ENCODE measurements at places on chromosomes 13 and 19.

DNA sequence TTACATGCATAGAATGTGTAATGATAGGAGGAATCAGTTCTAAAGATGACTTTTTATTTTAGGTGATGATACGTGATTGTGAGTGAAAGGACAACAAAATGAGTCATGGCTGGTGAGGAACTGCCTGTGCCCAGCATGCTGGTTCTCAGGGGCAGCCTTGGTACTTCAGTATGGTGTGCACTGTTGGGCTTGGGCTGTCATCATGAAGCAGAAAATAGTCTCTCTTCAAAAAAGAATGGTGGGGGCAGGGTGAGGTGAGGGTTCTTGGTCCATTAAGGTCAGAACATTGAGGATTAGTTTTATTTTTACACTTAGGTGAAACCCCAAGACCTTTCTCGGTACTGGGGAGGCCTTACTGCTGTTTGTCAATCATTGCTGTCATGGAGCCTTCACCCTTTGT lies 309.5 kb downstream of the MTUS2 start:
- DNase-seq: no peak

- no peak for DNase-seq
These were observed 4.6 kb upstream of the FOSB start for GRCh38 chr19:45463241-45463640.

- no peak for DNase-seq
These were observed 279.1 kb downstream of the PCDH20 start for GRCh38 chr13:61136515-61136914.

DNA sequence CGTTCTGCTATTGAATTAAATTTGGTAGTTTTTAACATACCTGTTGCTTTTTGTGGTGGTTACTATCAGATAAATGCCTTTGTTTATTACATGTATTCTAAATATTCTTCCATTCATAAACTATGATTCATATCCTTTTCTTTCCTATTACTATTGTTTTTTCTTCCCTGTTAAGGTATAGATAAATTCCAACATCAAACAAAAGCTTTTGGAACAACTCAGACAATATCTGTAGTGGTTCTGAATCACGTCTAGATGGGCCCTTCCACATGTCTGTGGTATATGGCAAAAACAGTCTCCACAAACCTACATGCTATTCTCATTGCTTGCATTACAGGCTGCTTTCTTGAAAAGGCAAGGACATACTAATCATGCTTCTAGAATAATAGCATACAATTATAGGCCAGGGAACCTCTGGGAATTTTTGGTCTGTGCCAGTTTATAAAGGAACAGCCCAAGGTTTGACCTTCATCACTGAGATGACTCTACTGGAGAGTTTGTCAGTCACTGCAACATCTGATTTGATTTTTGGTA lies 6.4 kb downstream of the LRCH1 start:
- no peak for DNase-seq

GRCh38 chr13:42612021-42612765 lies 38.2 kb downstream of the TNFSF11 start:
- DNase-seq: no peak

GRCh38 chr19:17794412-17794730 lies 567 bp upstream of the B3GNT3 start:
- DNase-seq: no peak

All from NCI-H2171 treated with DMSO at 0.1 percent for 48 hours (cell line).